ENCODE measurements at places on chromosomes 7 and 10.
A peak's percentile ranks its signal among the peaks of the same experiment; 100 is the strongest.

DNA sequence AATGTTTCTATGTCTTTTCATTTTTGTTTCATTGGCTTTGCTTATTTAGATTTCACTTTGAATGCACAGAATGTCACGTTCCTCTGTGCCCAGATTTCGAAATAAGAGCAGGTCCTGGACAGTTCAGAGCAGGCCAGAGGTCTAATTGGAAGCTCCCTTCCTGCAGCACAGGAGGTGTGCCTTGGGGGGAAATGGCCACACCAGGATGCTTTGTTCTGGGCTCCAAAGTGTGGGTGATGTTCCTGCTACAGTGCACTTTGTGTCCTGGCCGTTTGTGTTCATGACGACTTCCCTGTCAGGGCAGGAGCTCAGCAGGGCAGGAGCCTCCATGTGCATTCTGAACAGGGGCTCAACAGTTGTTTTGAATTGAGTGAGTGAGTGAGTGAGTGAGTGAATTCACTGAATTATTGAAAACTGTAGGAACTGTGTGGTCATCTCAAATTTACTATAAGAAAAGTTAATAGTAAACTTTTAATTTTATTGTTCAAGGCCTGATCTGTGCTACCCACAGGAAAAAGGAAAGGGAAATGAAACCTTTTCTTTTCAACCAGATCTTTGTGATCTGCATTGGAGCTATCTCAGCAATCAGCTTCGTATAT is 109.5 kb upstream of the GJD4 start:
- DNase-seq, result peak; percentile 28

- no peak for DNase-seq
Measured at GRCh38 chr7:1330801-1331425, 98.2 kb downstream of the UNCX start.

GRCh38 chr10:71234004-71234894 is 21.9 kb downstream of the UNC5B start:
- peak; percentile 85 for DNase-seq

DNA sequence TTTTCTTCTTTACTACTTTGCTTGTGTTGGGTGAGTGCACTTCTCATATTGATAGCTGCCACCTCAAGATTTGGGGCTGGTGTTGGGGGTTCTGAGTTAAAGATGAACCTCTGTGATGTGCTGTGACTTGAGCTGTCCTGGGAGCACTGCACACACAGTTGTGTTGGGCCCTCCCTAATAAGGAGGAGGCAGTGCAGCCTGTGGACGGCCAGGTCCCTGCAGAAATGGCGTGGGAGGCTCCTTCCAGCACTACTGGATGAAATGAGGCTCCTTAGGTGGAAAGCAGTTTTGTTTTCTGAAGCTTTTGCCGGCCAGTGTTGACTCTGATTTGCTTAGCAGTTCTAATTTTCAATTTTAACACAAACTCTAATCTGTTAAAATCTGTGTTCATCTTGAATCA is 44.0 kb downstream of the WDR37 start:
- DNase-seq, result no peak

GRCh38 chr7:38198366-38198765 is 20.3 kb downstream of the STARD3NL start:
- no peak for DNase-seq

GRCh38 chr7:46933596-46933995 is 648.3 kb downstream of the TNS3 start:
- no peak for DNase-seq

Measured in inflammatory macrophage treated with lipopolysaccharide for 4 hours (primary cell).